KBM-7 (cell line): ENCODE measurements at places on chromosomes 2 and 18.

GRCh38 chr18:67035026-67035425 is 431.1 kb upstream of the CDH19 start:
- DNase-seq = no peak

DNA sequence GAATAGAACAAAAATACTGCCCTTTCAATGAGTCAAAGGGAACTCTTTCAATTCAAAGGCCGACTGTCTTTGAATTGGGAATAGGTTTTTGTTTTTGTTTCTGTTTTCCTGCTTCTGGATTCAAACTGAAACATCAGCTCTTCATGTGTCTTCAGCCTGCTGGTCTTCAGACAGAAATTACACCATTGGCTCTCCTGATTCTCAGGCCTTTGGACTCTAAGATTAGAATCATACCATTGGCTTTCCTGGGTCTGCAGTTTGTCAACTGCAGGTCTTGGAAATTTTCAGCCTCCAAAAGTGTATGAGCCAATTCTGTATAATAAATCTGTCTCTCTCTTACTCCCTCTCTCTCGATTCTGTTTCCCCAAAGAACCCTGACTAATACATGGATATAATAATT is 31.1 kb downstream of the CTLA4 start:
- DNase-seq = no peak

DNA sequence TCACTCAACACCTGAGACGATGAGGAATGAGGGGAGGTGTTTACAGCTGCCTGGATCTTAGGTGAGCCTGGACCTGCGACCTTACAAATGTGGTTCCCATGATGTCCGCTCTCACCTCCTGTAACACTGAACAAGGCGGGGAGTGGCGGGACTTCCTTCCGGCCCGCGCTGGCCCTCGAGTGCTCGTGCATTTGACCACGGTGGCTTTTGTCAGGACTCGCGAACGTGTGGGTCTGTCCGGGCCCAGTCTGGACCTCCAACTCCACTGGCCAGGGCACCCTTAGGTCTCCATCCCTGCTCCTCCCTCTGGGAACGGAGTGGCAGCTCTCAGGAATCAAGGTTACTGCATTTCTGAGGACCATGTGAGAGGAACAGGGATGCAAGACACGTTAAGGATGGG is 263.0 kb upstream of the SALL3 start:
- DNase-seq = no peak

GRCh38 chr2:67565262-67565661 is 168.1 kb downstream of the ETAA1 start:
- no peak for DNase-seq

GRCh38 chr2:8525582-8526402 is 156.1 kb upstream of the ID2 start:
- DNase-seq = peak; percentile 85

GRCh38 chr2:106530866-106531265 is 43.7 kb downstream of the CD8B2 start:
- DNase-seq = no peak

DNA sequence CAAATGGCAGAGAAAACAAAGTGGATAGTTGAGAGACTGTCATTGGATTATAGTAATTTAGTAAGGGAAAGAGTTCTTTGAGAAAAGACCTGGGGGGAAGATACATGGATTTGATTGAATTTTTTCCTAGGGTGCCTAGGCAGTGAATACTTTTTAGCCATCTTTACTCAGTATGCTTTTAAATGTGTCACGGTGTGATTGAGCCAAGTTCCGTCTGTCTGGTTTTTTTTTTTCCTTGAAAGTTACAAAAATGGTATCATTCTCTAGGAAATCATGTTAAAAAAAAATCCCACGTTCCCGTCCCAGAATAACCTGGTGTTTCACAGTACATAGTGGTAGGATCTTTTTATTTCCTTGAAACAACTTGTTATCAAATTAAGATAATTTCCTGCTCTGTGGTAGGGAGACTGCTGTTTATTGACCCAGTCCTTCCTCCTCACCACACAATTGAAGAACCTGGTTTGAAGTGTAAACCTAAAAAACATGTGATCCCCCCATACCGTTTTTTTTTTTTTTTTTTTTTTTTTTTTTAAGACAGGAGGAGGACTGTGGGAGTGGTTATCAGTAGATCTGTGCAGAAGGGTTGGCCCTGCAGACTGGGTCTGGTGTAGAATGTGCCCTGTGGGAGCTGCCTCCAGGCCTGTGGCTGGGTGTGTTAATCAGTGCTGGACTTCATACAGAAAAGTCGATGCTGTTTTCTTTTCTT is 55.1 kb downstream of the DGKD start:
- peak; percentile 79 for DNase-seq
